NCI-H2107 (cell line): ENCODE measurements at places on chromosomes 12 and 14.

DNA sequence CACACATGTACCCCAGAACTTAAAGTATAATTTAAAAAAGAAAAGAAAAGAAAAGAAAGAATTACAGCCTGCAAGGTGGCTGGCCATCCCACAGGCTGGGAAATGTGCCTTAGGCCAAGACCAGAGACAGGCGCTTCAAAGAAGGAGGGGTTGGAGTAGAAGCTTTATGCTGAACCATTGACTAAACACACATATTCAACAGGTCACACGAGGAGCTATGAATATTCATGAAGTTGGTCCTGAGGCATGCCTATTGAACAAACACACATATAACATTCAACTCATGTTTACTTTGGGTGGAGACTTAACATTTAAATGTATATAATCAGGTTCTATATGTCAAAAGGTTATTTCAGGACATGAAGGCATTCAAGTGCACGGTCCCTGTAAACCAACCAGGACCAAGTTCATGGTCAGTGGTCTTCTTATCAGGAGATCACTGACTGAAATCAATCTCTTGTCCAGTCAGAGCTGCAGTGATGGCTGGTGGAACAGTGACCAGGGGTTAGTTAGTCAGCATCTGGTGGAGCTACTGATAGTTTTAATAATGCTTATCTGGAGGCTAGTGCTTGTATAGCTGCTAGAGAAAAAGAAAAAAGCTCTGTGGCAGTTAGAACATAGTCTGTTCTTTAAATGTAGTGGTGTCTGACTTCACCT is 35.6 kb upstream of the ITPR2 start:
- DNase-seq: no peak

- DNase-seq: no peak
Observed at GRCh38 chr14:88902850-88903249, 78.4 kb downstream of the TTC8 start.

DNA sequence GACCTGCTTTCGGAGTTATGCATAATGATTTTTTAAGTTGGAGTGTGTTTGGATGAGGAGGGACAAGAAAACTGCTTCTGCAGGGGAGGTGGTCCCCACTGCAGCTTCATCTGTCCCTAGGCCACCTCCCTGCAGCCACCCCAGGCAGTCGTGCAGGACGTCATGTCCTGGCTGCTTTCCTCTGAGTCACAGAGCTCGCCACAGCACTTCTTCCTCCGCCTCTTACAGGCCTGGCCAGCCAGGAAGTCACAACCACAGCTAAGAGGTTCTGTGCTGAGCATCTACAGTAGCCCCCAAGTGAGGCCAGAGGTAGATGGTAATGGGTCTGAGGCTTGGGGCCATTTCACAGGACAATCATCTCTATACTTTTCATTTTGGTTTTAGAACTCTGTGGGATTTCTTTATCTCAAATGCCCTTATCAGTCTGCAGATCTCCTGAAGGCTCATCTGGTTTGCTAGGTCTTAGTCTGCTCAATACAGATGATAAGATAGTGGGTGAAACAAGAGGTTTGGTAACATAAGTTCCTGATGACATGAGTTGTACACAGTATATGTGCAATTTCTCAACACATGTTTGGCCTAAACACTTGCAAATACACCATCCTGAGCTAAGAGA is 106.4 kb downstream of the ARF6 start:
- no peak for DNase-seq

- DNase-seq: no peak
Observed at GRCh38 chr12:63853978-63854377, 9.5 kb downstream of the SRGAP1 start.

- DNase-seq: no peak
Observed at GRCh38 chr12:57610554-57611107, 604 bp upstream of the ARHGEF25 start.

- DNase-seq: no peak
Observed at GRCh38 chr14:93086441-93087055, 29.2 kb downstream of the ITPK1 start.

DNA sequence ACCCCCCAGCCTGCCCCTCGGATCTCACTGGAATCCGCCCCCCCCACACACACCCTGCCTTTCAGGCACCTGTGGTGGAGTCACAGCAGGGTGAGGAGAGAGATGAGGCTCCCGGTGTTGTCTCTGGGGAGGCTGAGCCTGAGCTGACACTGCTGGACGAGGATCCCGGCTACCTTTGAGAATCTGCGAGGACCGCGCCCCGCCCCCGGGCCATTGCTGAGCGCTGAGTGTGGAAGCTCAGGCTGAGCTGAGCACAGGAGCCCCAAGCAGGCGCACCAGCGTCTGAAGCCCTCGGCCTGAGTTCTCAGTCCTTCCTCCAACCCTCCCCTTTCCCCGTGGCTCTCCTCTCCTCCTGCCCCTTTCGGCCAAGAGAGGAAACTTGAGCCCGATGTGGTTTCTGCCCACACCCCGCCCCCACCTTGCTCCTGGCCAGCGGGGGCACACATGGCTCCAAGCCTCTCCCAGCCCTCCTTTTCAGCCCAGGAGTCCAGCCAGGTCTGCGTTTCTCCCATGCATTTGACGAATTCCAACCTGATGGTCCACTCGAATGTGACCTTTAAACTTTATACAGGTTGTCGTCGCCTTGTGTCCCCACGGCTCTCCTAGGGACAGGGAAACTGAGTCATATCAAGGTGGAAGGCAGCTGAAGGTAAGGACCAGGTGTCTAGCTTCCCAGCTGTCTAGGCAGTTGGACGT is at the start of gene NFE2:
Gene NFE2, minus strand, starts transcription at position 284 of the 696 bp plus-strand sequence. CDS start 5,767 bp downstream, outside the sequence.
- peak; percentile 55 for DNase-seq

- DNase-seq: no peak
Observed at GRCh38 chr12:66003951-66004350, 126.6 kb downstream of the LLPH start.

DNA sequence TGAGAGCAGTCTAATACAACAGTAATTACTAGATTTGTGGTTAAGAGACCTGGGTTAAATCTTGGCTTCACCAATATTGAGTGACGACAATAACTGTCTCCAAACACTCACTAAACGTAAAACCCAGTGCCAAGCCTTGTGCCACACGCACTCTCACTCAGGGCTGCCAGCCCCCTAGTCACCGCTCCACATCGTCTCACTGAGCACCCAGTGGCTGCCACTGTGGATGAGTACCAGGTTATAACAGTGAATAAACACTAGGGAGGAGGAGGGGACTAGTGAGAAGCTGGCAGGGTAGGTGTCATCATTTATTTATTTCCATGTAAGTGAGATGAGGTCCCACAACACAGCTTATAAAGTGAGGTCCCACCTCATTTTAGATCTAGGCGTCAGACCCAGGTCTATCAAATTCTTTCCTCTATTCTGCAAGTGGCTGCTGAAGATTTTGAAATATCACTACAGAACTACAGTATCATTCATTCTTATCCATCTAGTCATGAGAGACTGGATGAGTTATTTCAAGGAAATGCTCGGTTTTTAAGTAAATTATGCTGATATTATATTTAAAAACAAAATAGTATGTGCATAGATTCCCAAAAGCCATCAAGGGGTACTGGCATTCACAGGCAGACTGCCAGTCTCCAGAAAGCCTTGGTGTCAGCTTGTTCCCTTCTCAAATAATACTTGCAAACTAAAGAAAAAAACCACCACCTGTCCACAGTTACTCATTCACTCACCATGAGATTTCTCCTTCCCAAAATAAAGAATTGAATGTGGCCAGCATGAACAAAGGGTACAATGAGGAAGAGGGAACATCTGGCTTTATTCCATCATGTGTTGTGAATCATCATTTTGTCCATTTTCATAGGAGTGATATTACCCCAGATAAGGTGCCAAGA is 84.0 kb downstream of the PTPN21 start:
- no peak for DNase-seq

DNA sequence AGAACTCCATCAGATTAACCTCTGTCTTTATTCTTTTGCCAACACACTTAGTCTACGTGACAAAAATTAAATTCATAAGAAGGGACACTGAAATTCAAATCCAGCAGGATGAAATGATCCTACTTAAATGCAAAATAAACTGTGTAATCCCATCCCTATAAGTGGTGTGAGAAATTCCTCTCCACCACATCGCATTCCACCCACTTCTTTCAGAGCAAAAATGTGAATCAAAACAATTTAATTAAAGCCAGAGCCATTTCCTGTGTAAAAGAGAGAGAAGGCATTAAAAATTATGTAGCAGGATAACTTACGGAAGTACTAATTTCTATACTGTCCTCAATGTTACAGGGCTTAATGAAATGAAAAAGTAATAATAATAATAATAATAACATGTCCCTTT is 844.3 kb downstream of the GALC start:
- DNase-seq: no peak

- DNase-seq: no peak
Observed at GRCh38 chr12:1466481-1467154, 127.8 kb downstream of the FBXL14 start.

GRCh38 chr12:65868878-65869277 is 44.6 kb downstream of the HMGA2 start:
- no peak for DNase-seq

- no peak for DNase-seq
Observed at GRCh38 chr12:93778766-93779165, 101.6 kb downstream of the CRADD start.

DNA sequence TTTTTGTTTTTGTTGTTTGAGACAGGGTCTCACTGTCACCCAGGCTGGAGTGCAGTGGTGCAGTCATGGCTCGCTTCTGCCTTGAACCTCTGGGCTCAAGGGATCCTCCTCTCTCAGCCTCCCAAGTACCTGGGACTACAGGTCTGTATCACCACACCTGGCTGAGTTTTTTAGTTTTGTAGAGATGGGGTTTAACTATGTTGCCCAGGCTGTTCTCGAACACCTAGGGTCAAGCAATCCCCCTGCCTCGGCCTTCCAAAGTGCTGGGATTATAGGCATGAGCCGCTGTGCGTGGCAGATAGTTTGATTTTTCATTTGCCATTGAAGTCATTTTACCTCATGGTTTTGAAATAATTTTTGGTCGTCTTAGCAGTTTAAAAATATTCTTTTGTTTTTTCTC is 94.3 kb upstream of the EIF5 start:
- DNase-seq: no peak

GRCh38 chr14:92658684-92659083 is 89.7 kb downstream of the LGMN start:
- no peak for DNase-seq

GRCh38 chr12:32397696-32398095 is 1.7 kb upstream of the FGD4 start:
- no peak for DNase-seq

GRCh38 chr12:72605975-72606374 is 333.8 kb downstream of the TRHDE start:
- no peak for DNase-seq

GRCh38 chr14:38931969-38932652 is 170.9 kb downstream of the SEC23A start:
- no peak for DNase-seq
